MV-4-11 (cell line): ENCODE measurements at places on chromosomes 1 and 21.

DNA sequence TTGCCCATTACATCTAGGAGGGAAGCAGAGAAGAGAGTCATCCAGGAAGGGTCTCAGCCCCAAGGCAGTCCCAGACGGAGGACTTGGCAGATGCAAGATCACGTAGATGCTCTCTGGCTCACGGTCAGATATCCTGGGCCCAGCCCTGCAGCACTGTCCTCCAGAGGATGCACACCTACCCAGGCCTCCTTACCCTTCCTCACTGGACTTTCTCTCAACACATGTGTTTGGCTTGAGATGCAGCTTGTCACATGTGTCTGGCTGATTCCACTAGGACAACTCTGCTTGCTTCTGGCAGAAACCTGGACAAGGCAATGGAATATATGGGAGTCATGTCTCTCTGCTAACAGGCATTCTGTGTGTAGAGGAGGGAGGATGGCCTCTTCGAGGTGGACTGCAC, 32.4 kb upstream of the POU3F1 start:
- DNase-seq: no peak

DNA sequence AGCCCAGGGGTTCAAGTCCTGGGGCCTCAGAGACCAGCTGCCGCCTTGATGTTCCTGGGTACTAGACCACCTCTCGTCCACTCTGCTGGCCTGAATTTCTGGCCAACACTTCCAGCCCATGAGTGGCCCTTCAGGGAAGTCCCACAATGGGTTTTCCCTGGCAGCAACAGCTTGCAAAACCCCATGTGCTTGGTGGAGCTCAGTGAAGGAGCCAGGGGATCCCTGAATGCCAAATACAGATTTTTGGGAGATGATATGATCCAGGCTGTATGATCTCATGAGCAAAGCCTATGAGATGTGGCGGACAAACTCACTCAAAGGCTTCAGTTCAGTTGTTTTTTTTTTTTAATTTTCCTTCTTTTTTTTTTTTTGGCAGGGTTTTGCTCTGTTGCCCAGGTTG, 9.6 kb upstream of the RASSF5 start:
- no peak for DNase-seq

- DNase-seq: no peak
Observed at GRCh38 chr1:230730977-230731376, 16.2 kb upstream of the CAPN9 start.

DNA sequence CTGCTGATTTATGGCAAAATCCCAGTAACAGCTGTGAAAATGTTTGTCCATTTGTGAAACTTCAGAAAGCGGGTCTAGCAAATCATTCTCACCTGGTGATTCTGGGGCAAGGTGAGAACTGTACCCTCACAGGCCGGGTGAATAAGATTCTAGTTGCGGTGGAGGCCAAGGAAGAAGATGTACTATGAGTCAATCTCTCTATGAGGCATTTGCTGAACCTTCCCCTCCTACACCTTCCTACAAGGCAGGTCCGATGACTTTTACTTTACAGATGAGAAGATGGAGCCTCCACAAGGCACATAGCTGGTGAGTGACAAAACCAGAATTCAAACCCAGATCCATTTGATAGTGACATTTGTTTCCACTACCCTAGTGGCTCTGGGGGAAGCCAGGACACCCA, 72.7 kb downstream of the BACH1 start:
- DNase-seq: no peak

- DNase-seq: peak; percentile 87
Observed at GRCh38 chr1:25642574-25643108, 26.1 kb downstream of the MAN1C1 start.

DNA sequence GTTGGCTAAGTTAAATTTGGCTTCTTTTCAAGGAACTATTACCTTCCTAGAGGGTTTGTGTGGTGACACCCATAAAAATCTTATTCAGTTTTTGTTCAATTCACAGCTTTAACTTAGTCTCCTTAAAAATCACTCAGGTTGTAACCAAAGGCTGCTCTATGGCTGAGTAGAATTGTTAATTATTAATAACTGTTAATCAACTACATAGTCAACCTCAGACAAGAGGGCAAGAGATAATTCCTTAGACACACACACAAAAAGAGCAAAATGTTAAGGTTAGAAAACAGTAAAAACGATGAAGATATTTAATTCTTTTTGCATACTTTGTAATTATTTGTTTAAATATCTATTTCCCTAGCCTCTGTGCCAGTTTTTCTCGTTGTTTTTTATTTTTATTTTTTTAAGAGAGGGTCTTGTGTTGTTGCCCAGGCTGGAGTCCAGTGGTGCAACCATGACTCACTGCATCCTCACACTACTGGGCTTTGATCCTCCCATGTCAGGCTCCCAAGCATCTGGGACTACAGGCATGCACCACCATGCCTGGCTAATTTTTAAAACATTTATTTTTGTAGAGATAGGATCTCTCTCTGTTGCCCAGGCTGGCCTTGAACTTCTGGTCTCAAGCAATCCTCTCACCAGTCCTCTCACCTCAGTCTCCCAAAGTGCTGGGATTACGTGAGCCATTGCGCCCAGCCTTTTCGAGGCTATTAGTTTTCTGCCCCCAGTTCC, 215.2 kb downstream of the DISC1 start:
- DNase-seq: no peak

DNA sequence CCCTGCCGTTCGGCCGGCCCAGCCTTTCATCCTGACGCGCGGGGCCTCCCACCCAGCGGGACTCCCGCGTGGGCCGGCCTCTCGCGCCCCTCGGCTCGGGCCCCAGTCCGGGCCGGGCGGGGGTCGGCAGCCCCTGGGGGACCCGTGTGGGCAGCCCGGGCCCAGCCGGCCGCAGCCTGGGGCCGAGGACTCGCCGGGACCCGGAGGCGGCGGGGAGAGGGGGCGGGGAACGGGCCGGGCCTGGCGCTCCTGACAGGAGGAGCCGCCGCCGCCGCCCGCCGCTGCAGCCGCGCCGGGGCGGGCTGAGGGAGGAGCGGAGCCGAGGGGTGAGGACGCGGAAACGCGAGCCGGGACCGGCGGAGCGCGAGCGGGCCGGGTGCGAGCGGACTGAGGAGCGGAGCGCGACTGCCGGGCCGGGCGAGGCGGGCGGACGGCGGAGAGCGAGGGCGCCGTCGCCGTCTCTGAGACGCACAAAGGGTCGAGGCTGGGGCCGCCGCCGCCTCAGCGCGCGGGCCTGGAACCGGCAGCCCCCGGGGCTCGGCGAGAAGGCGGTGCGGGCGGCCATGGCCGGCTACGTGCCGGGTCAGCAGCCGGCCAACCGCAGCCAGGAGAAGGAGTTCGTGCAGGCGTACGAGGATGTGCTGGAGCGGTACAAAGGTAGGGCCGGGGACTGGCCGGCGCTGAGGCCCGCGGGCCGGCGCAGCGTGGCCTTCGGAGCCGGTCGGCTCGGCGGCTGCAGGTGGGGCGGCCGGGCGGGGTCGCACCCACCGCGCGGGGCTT, 79.1 kb downstream of the NDUFS5 start:
- DNase-seq: no peak

DNA sequence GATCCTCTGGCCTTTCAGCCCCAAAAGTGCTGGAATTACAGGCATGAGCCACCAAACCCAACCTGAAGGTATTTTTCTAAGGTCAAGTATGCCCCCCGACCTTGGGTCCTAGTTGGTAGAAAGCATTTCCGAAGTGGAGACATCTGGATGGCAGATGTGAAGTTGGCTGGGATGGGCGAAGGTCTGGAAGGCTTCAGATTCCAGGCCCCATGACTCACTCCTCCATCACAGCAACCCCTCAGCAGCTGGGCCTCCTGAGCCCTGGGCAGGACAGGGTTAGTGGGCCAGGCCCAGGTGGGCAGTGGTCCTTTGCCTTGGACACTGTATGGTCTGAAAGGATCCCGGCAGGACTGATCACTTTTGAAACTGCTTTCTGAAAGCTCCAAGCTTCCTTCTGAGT, 23.3 kb downstream of the NAV1 start:
- DNase-seq: no peak

- no peak for DNase-seq
Observed at GRCh38 chr1:175415129-175415712, 222.6 kb upstream of the KIAA0040 start.

- DNase-seq: no peak
Observed at GRCh38 chr1:29584776-29585175, 348.5 kb downstream of the PTPRU start.

GRCh38 chr1:12477936-12478611, 139.9 kb downstream of the DHRS3 start:
- DNase-seq: peak; percentile 31

GRCh38 chr1:8155528-8156186, 129.5 kb upstream of the ERRFI1 start:
- no peak for DNase-seq

- DNase-seq: no peak
Observed at GRCh38 chr1:38360807-38361206, 314.2 kb upstream of the POU3F1 start.

DNA sequence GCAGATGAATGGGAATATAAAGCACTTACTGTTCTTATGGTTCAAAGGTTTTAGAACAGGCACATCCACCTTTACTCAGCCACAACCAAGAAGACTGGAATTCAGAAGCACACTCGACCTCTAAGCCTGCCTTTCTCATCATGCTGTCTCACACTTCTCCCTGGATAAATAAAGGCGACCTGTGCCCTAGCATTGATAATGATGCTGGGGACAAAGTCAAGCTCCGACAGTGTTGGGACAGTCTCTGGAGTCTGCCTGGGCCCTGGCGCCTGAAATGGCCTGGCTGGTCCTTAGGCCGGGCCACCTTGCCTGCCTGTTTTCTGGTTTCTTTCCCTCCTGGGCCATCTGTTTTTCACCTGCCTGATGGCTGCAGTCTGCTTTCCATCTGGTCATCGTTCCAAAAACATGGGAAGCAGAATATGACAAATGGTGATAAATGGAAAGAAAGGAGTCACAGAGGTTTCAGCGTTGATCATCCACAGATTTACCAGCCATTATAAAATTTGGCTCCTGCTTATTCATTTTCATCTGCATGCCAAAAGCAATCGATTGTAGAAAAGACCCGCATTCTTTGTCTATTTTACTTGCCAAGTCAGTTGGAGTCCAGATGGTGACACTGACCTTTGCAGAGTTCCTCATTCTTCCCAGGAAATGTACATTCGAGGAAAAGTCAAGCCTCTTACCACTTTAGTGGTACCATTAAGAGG, 91.2 kb upstream of the KCNJ15 start:
- no peak for DNase-seq

GRCh38 chr1:181089017-181089675, 646 bp downstream of the IER5 start:
- no peak for DNase-seq

DNA sequence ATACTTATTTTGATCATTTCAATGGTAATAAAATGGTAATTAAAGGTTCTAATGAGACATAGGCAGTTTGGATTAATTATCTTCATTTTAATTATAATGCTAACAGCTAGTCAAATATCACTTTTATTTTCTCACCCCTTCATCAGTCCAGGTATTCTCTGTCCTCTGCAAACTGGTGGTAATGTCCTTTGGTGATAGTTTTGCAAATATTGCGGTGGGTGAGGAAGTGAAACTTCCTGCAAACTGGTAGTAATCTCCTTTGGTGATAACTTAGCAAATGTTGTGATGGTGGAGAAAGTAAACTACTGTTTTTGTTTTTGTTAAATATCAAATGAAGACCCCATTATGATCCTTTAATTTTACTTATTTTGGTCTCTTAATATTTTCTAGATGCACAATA, 209.0 kb downstream of the AMY1C start:
- DNase-seq: peak; percentile 28

GRCh38 chr1:115692224-115692623, 50.5 kb downstream of the VANGL1 start:
- no peak for DNase-seq

- peak; percentile 32 for DNase-seq
Observed at GRCh38 chr1:56948403-56949023, 17.3 kb downstream of the C8B start.

- DNase-seq: no peak
Observed at GRCh38 chr1:213533125-213533524, 454.6 kb upstream of the PROX1 start.
